ENCODE measurements at places on chromosomes 5 and 9.

- no peak for DNase-seq
Measured at GRCh38 chr5:15373151-15373550, 126.8 kb upstream of the FBXL7 start.

- no peak for DNase-seq
Measured at GRCh38 chr5:54492178-54492577, 25.4 kb upstream of the SNX18 start.

- DNase-seq, result peak; percentile 91
Measured at GRCh38 chr9:33320568-33321261, 30.4 kb downstream of the NFX1 start.

DNA sequence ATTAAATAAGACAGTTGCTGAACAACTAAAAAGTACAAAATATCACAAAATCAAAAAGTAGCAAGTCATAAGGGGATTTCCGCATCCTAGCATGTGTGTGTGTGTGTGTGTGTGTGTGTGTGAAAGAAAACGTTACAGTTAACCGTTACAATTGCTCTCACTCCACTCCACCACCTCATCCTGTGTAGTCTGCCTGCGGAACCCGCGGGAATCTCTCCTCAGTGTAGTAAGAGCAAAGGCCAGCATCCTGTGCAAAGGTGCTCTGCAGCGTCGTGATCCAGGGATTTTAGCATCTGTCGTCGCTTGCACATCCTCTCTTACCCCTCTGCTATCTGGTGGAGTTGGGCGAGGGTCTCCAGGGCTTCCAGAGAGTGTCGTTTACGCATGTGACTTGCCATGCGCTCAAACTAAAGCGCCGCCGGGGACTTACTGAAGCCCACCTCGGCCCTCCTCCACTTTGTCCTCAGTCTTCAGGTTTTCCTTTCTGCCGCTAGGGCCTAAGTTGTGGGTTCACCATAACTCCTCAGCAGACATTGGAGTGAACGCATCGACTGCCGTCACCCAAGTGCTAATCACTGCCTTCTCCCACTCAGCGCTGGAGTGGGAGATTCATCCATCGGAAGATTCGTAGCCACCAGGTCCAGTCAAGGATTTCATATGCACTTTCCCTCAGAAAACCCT is 3.9 kb downstream of the CDKN2B start:
- no peak for DNase-seq

DNA sequence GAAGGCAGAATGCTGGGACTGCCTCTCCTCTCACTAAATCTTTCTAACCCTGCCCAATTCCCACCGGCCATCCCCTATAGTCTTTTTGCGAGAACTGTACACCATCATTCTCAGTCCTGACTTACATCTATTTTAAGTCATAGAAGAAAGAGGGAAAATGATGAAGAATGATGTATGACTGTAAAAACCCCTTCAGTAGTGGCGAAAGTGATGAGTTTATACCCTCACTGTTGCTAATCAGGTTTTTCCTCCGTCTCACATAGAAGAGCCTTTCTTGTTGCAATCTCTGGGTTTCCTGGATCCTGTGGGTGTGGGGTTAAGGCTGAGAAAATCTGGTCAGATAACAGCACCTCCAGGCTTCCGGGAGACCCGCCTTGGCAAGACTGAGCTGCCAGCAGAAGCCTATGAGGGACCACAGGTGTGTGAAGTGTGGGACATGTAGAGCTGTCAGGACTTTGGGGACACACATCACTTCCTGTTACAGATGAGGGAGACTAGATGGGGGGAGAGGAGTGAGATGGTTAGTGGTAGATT is 147.1 kb upstream of the SLC12A2 start:
- no peak for DNase-seq

GRCh38 chr5:149060325-149060724 is 2.5 kb downstream of the SH3TC2 start:
- DNase-seq, result no peak

DNA sequence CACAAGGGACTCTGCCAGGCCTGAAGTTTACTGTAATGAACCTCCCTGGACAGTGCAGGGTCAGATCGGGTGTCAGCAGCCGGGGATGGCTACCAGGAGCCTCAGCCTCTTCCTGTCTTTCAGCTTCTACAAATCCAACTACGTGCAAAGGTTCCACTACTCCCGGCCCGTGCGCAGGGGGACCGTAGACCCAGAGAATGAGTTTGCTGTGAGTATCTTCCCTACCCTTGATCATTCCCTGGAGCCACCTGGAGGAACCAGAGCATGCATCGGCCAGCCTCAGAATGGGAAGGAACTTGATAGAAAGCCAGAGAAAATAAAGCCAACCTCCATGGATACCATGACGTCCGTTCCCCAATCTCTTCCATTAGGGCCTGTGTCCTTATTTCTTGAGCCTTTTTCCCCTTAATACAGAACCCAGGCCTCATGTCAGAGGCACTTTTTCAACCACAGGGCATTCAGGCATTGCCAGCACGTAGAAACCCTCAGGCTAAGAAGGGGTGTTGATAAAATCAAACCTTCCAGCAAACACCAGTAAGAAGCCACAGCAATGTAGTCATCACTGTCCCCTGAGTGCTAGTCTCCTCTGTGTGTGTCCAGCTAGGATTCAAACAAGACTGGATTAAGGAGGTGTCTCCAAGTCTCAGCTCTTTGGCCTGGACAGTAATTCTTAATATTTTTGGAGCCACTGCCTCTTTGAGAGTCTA is 49.0 kb upstream of the FOXI1 start:
- DNase-seq, result no peak

DNA sequence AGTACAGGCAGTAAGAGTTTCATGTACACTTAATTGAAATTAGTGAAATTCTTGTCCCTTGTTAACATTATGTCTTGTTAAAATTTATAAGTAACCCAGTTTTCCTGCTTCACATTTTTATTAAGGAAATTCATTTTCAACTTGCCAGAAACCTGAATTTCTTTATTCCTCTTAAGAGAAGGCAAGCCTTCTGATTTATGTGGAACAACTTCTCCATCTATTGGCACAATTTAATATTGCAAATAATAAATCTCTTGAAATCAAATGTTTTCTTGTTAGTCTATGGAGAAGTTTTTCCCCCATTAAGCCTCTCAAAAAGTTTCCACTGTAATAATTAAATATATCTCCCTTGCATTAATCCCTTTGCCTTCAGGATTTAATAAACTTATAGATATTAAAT is 33.8 kb upstream of the ACO1 start:
- no peak for DNase-seq
